Muscle of arm (tissue), 14 donors: ENCODE measurements at places on chromosomes 1 and 21. TPM values are rescaled to one million over a fixed set of nuclear protein-coding genes. Genes with fewer than 3 reads are reported as not detected.

DNA sequence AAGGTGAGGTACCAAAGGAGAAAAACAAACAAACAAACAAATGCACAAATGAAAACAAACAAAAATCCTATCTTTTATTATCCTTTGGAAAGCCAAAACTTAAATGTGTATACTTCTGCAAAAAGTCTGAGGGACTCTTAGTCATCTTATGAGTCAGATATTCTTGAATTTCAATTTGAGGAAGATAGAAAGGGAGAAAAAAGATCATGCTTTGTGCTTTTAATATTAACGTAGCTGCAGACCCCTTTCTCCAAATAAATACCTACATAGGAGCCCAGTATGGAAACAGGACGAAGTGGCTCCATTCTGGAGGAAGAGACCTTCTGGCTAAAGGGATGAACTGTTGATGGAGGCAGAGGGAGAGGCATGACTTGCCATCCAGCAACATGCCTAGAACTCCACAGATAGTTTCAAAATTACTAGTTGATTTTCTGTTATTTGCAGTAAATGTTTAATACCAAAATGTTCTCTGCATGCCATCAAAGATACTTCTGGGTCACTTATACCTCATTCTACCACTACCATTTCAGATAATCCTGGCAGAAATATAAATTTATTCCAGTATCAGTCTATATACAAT, 25.4 kb downstream of the NUP210L start:
- no peak for DNase-seq

- no peak for DNase-seq
Measured at GRCh38 chr1:20604678-20605077, 15.8 kb downstream of the CDA start.

DNA sequence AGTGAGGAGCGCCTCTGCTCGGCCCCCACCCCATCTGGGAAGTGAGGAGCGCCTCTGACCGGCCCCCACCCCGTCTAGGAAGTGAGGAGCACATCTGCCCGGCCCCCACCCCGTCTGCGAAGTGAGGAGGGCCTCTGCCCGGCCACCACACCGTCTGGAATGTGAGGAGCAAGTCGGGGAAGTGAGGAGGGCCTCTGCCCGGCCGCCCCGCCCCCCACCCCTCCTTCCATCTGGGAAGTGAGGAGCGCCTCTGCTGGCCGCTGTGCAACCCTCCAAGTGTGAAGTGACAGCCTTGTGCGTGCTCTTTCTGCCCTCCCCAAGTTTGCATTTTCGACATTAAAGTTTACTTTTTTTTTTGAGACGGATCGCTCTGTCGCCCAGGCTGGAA, 5.1 kb upstream of the ZZZ3 start:
- peak; percentile 7 for DNase-seq

DNA sequence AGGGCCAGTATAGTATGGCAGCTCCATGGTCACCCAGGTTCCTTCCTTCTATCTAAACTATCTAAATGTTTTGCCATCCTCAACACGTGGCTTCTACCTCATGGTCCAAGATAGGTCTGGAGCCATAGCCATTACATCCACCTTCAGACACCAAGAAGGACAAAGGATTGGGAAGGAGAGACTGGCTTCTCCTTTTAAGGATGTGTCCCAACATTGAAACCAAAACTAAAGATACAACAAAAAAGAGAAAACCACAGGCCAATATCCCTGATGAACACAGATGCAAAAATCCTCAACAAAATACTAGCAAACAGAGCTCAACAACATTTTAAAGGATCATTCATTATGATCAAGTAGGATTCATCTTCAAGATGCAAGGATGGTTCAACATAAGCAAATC, 24.8 kb downstream of the HSD11B1 start:
- DNase-seq: no peak

GRCh38 chr21:33643658-33644311, 1.5 kb downstream of the ITSN1 start:
- peak; percentile 21 for DNase-seq

DNA sequence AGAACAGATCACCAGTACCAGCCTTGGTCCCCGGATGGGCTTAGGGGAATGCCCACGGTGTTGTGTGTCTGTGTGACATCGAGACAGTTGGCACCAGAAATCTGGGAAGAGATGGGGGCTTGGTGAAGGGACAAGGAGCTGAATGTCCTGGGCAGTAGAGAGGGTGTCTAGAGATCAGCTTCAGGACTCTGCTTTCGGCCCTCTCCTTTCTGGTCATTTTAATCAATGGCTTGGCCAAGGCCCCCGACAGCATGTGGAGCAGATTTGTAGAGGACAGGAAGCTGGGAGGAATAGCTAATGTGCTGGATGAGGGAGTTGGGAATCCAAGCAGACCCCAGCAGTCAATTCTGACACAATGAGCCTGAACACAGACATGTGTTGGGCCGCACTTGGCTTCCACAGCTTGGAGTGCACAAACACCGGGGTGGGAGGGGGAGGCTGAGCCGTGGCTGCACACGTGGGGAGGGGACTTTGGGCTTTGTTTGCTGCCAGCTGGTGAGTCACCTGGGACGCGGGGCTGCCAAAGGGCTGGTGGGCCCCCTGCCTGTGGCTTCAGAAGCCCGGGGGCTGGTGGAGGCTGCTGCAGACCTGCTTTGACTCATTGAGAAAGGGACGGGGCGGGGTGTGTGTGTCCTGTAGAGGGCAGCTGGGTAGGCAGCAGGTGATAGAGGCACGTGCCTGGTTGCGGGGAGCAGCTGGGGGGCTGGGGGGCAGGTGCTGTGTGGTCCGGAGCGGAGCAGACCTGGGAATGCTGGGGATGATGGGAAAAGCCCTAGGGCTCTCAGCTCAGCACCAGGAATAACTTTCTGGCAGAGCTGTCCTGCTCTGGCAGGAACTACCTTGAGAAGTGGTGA, 20.9 kb downstream of the SLC1A7 start:
- DNase-seq: peak; percentile 87

DNA sequence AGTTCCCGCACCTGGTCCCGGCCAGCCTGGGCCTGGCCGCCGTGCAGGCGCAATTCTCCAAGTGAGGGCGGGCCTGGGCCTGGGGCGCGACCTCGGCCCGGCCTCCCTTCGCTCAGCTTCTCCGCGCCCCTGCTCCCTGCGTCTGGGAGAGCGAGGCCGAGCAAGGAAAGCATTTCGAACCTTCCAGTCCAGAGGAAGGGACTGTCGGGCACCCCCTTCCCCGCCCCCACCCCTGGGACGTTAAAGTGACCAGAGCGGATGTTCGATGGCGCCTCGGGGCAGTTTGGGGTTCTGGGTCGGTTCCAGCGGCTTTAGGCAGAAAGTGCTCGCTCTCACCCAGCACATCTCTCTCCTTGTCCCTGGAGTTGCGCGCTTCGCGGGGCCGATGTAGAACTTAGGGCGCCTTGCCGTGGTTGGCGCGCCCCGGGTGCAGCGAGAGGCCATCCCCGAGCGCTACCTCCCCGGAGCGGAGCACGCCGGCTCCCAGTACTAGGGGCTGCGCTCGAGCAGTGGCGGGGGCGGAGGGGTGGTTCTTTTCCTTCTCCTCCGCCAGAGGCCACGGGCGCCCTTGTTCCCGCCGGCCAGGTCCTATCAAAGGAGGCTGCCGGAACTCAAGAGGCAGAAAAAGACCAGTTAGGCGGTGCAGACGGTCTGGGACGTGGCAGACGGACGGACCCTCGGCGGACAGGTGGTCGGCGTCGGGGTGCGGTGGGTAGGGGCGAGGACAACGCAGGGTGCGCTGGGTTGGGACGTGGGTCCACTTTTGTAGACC, 1.2 kb downstream of the OLIG1 start:
- DNase-seq: no peak

GRCh38 chr1:145992958-145993617, 3.3 kb downstream of the TXNIP start:
- DNase-seq: no peak

DNA sequence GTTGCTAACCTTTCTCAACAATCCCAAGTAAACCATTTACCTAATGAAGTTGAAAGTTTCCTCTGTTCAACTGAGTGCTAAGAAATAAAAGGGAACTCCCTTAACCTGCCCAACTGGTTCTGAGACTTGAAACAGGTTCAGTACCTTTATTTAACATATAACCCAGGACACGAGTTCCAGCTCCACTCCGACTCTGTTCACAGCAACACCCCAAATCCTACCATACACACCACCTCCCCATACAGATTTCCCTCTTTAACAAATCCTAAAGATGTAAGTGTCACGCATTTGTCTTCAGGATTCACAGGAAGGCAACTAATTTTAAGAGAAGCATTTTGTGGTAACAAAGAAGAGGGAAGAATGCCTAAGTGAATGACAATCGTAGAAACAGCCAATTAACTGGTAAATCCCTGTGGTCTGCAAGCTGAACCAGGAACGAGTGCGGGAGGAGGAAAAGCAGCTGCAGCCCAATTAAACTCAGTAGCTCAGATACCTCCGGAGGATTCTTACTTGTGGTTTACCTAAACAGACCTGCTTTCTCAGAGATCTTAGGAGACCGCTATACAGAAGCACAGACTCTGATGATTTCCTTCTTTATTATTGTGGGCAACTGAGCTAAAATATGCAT, 134.5 kb upstream of the MAGI3 start:
- no peak for DNase-seq

DNA sequence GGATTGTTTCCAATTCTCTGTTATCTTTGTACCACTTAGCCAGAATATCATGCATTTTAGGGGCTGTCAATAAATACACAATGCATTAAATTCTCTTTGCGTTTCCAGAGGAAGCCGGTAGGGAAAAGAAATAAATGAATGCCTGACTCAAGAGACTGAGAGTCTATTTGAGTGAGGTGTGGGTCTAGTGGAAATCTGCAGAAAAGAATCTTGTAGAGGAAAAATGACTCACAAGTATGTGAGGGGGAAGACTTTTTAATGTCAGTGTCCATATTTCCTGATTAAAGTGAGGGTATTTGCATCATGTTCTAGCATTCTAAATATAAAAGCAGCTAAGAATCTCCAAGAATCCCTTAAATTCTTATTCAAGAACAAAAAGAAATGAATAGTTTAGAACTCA, 271.1 kb downstream of the PTPRC start:
- DNase-seq: no peak

GRCh38 chr1:236870721-236871120, 75.6 kb downstream of the MTR start:
- no peak for DNase-seq

DNA sequence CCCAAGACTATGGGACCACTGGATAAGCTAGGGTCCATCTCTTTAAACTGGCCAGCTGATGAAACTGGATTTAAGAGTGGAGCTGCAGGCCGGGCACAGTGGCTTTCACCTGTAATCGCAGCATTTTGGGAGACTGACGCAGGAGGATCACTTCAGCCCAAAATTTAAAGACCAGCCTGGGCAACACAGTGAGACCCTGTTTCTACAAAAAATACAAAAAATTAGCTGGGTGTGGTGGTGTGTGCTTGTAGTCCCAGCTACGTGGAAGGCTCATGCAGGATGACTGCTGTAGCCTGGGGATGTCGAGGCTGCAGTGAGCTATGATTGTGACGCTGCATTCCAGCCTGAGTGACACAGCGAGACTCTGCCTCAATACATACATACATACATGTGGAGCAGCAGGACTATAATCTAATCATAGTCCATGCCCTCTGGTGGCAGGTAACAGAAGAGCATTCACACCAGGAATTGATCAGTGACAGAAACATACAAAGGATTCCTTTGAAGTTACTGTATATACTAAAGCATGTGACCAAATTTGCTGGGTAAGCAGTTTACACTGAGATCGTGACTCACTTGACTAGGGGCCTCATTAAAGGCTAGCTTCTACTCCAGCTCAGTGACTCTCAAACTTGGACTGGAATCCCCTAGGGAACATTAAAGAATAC, 101.5 kb upstream of the SLFNL1 start:
- DNase-seq: no peak

DNA sequence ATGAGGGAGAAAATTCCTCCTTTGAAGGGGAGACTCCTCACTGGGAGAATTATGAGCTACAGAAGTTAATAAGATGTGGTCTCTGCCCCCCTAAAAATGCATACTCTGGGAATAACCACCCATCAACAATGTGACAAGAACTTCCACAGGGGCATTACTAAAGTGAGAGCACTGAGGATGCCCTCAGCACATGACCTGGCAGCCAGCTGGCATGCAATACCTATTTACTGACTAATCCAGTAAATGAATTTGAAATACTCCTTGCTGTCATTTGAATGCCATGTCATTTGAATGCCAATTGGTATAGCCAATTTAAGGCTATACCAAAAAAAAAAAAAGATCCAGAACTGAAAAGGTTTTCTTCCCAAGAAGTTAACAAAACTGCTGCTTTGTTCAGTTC, 30.8 kb downstream of the PLPP3 start:
- DNase-seq: no peak

- DNase-seq: no peak
Measured at GRCh38 chr1:2641381-2642130, 8.7 kb upstream of the MMEL1 start.

- no peak for DNase-seq
Measured at GRCh38 chr1:114270282-114270681, 116.6 kb upstream of the SYT6 start.

DNA sequence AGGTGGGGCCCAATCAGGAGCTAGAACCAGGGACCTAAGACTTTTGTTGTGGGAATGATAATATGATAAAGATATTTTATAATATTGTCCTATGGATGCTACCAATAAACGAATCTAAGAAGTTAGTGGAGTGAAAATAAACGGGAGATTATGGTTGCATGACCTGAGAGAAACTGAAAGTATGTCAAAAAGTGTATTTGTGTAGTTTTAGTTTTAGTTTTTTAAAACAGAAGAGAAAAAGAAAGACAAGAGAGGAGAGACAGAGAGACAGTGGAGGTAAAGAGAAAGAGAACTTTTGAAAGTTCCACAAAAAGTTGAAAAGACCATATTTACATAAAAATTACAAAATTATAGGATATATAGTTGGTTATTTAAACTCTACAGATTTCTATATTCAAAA, 64.1 kb upstream of the TMPRSS15 start:
- no peak for DNase-seq

GRCh38 chr1:65971547-65971946, 178.9 kb downstream of the PDE4B start:
- DNase-seq: no peak

Gene DIO1
- polyA plus RNA-seq: 0.32 TPM

Gene SLAMF1
- not detected for polyA plus RNA-seq

Gene FAM131C
- polyA plus RNA-seq: 0.39 TPM

Gene ARHGAP30
- 1.9 TPM for polyA plus RNA-seq

Gene FCRLB
- polyA plus RNA-seq: not detected

Gene RNU1-4
- not detected for polyA plus RNA-seq

Gene RHEX
- polyA plus RNA-seq: not detected
